ENCODE measurements at places on chromosomes 3 and 15.

DNA sequence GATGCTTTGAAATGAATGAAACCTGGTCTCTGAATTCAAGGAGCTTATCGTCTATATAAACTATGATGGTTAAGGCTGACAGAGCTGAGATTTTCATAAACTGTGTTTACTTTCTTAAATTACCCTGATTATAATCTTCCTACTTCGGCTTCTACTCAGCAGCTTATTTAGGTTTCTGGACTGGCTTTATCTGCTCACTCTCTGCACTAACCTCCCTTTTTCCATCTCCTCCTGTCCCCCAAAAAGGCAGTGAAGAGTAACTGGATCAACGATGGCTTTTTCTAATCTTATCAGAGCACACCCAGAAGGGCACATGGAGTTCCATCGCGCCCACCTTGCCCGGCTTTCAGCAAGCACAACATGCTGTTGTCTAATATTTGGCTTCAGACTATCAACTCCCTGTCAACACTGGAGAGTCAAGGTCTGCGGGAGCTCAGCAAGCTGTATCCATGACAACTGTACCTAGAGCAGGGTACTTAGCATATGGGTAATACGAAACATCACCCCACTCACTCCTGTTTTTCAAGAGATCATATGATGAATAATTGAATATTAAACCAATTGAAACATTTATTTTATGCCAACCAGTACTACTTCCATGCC lies 417.3 kb downstream of the GABRB3 start:
- no peak for DNase-seq

- no peak for DNase-seq
Observed at GRCh38 chr15:32148833-32149555, 118.7 kb downstream of the CHRNA7 start.

DNA sequence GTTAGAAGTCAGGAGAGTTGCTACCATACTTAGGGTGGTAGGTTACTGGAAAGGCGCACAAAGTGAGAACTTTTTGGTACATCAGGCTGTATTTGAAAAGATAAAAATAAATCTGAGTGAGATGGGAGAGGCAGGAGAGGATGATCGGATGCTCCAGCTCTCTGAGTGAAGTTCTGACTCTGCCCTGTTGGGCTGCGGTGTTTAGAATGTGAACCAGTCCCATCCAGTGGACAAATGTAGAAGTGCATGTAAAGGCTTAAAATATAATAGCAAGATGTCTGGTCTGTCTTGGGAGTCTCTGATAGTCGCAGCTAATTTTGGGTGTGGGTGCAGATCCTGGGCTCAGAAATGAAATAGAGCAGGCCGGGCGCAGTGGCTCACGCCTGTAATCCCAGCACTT lies 30.4 kb downstream of the ACKR2 start:
- peak; percentile 30 for DNase-seq

DNA sequence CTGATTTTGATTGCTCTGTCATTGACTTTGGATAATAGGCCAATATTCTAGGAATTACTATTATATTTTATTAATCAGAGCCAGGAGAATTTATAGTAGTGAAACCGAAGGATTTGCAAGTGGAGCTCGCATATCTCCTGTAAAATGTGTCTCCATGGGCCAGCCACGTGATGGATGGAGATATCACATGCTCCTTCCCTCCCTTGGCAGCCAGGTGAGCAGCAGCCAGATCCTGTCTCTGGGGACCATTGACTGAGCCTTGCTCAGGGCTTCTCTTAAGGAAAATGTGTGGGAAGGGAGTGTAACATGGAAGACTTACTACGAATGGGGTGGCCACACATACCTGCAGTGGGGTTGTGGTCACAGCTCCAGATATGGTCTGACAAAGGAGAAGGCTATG lies 144.7 kb upstream of the RGMA start:
- DNase-seq, result no peak

DNA sequence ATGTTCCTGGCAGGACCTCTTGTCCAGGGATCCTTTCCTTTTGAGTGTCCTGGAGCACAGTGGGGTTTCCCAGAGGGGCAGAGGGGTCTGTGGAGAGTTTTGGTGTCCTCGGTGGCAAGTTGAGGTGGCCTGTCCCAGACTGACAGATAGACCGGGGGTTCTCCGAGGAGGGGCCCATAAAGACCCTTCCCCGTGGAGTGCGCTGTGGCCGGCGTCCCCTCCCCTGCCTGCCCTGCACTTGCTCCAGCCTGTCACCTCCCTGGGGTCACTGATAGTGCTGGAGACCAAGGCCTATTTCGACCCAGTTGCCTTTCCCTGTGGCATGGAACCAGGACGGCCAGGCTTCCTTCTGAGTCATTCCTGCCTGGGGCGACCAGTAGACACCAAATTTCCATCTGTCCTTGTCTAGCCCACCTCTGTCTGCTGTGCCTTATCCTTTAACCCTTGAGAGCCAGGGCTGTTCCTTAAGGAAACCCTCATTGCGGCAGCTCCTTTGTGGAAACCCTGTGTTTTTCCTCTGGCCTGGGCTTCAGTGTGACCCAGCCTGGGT lies 2.9 kb downstream of the MUC4 start:
- DNase-seq, result no peak

DNA sequence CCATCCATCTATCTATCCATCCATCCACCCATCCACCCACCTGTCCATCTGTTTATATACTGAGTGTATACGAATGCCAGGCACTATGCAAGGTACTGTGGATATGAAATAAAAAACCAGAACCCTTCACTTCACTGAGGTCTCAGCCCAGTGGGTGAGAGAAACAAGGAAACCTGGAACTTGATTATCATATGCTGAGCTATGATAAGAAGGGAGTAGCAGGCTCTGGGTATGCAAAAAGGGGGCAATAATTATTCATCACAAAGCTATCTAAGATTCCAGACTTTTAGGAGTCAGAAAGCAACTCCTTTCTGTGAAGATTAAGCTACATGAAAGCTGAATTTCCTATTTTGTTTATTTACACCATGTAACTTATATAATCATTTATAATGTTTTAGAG lies 327.7 kb upstream of the IL12A start:
- no peak for DNase-seq

DNA sequence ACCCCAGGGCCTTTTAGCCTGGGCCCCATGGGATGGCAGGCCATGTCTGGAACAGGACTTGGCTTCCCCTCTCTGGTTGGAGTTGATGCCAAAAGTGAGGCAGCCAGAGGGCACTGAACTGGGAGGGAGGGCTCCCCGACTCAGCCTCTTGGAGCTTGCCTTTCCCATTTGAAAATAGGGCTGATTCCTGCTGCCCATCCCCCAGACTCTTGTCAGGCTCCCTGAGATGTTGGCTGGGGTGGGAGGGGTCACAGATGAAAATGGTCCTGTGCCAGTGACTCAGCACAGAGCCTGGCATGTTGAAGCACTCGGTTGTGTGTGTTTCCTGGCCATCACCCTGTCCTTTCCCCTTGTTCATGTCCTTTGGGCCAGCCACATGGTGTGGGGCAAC lies 6.6 kb downstream of the PPCDC start:
- DNase-seq, result no peak

DNA sequence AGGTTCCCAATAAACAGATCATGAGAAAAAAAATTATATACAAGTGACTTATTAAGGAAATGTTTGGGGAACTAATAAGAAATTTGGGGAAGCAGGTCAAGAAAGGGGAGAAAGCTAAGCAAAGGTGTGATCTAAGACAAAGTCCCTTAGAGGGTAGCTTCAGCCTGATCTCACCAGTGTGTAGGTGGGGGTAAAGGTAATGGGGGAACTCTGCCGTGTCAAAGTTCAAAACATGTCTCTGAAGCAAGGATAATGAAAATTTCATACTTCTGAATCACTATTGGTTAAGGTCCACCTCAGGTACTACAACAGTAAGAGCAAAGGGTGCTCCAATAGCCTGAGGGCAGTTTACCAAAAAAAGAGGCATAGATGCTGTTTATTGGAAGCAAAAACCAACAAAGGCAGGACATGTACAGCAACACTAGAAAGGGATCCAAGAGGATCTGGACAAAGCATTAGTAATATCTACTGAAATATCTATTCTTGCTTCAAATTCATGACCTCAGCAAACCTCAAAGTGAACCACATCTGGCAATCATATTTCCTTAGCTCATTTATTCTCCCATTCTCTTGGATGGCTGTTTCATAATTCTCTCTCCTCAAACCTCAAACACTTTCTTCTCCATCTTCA lies 6.9 kb downstream of the ACAD11 start:
- DNase-seq, result no peak

- DNase-seq, result no peak
Observed at GRCh38 chr3:58200846-58201355, 9.9 kb downstream of the DNASE1L3 start.

- DNase-seq, result no peak
Observed at GRCh38 chr15:66908744-66909095, 156.7 kb upstream of the SMAD3 start.

- DNase-seq, result no peak
Observed at GRCh38 chr3:184761976-184762375, 50.0 kb upstream of the VPS8 start.

DNA sequence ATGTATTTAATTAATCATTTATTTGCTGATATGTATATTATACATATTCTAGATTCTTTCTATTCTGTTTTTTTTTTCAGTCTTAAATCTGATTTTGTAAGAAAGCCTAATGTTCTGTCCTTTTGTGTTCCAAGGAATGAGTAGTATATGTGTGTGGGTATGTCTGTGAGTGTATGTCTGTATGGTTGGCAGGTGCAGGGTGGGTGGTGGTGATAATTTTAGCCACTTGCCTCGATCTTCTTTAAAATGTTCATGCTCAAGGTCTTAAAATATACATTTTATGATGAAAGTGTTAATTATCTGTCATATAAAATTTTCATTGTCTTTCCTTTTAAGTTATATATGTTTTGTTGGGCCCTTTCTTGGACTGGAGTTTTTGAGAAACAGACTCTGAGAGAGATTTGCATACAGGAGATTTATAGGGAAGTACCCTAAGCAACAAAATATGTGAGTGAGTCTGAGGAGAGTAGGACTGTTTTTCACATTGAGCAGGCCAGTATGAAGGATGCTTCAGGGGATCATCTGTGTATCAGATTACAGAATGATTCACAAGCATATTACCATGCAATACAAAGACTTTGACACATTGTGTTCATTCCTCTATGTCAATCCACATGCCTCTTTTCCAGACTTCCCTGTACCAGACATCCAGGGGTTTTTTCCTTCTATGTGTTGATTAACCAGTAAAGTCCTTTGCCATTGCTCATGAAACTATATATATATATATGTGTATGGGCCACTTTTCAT lies 211.0 kb upstream of the DPPA4 start:
- DNase-seq, result no peak

DNA sequence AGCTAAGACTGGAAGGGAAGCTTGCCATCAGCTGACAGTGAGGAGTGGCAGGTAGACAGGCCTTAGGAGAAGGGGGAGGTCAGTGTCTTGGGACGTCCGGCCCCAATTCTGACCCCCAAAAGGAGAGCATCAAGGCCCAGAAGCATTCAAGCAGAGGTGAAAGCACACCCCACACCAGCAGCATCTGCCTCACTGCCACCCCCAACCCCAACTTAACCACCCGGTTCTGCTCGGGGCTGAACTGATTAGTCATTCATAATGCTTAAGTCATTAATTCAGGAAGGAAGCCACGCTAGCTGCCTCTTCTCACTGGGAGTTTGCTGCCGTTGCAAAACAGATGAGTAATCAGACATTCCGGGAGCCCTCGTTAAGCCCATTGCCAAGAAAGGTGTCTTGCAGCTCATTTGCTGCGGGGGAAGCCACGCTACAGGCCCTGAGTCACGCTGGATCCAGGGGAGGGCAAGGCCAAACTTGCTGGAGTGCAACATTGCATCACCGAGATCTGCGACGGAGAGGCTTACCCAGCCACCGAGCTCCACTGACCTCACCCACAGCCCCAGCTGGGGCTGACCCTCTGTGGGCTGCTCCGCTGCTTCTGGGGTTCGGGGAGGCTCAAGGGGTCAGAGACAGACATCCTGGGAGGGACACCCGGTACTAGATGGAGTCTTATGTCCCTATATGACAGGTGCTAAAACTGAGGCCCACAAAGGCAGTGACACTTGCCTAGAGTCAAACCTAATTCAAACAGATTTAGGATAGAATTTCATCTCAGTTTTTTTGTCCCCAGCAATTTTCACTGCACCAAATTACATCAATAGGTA lies 46.4 kb upstream of the HES1 start:
- peak; percentile 39 for DNase-seq

- no peak for DNase-seq
Observed at GRCh38 chr3:174907027-174907426, 47.9 kb downstream of the NAALADL2 start.

- DNase-seq, result no peak
Observed at GRCh38 chr15:50241684-50242450, 23.7 kb downstream of the HDC start.

- no peak for DNase-seq
Observed at GRCh38 chr15:60757831-60758570, 279.1 kb upstream of the ICE2 start.

DNA sequence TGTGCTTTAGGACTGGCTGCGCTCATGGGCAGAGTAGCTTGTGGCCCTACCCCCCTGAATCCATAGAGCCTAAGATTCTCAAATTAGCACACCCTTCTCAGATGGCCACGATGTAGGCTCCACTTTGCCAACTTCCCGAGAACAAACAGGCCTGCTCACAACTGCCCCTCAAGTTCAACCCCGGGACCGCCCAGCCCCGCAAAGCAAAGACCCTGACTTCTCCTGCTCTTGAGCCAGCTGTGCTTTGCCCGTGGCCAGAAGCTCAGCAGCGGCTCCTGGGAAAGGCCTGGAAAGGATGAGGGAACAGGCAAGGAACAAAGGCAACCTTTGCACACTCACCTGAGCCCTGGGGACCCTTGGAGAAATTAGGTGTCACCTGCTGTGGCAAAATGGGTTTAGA lies 32.0 kb downstream of the CYP11A1 start:
- DNase-seq, result no peak

DNA sequence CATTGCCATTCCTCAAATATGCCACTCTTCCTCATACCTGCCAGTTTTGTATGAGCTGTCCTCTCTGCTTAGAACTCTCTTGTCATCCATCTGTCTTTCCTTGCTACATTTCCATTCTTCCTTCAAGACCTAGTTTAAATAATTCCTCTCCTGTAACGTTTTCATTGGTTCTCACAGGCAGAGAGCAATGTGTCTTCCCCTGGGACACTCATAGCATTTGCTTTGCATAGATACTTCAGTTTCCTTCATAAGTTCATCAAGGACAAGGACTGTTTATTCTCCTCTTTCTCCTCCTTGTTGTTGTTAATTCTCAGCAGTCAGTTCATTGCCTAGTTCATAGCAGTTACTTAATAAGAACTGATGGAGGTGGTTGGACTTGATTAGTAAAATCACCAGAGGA lies 10.5 kb downstream of the NR2C2 start:
- no peak for DNase-seq

Measured in stimulated activated CD8-positive, alpha-beta memory T cell treated with anti-CD3 and anti-CD28 coated beads, Interleukin-4, amount 100 ng/mL, for 48 hours (primary cell).